ENCODE measurements at places on chromosomes 4 and X.

DNA sequence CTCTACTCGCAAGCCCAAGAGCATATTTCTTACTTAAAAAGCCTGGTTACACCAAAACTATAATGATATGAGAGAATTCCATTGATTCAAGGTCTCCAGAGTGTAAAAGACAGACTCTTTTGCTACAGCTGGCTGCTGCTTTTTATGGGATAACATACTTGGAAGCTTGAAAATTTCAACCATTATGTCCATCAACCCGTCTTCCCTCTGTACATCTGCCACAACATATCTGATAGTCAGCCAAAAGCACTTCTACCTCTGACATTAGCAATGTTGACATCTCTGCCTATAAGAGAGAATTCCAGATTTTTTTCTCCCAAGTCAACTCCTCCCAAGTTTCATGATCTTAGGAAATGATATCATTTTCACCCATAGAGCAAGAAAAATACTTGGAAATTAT lies 54.4 kb upstream of the IQCM start:
- no peak for DNase-seq

DNA sequence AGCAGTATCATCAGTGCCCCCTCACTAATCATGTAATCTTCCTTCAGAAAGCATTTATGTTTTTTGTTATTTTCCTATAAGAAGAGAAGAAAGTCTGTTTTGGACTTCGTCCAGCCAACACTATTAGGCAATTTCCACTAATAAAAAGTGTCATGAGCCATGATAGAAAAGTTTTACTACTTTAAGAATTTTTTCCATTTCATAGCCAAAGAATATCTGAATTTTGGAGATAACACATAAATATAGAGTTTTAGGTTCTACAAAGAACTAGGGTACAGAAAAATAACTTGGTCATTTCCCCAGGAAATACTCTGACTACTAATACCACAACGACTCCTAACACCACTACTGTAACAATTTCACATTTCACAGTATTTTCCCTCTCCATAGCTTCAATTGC lies 41.8 kb upstream of the VEGFC start:
- DNase-seq: no peak

DNA sequence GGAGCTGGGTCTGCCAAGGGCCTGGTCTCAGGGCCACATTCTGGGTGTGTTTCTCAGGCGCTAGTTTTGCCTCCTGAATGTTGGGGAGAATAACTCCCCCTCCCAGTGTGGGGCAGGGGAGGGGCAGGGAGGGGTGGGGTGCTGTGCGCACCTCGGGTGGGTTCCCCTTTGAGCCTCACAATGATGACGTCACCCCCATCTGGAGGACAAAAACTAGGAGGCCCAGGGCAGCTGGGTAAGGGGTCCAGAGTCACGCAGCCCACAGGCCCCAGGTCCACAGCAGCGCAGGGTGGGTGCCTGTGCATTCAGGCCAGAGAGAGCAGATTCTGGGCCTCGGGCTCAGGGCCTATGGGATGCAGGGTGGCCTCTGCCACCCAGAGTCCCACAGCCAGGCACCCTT lies 23.7 kb upstream of the HMX1 start:
- no peak for DNase-seq

DNA sequence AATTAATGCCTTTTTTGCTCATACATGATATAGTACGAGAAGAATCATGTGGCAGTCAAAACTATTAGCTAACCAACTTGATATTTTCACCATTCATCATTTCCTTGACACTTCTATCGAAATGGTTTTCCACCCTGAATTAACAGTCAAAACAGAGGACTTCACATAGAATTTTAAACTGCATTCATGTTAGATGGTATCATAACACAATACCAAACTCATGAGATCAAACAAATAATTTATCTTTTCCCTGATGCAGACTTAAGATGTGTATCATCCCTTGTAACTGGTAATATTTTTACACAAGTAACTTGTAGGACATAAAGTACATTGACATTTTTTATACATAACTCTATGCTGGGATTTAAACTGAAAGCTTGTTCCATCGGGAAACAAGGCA lies 18.2 kb upstream of the ANTXR2 start:
- no peak for DNase-seq

DNA sequence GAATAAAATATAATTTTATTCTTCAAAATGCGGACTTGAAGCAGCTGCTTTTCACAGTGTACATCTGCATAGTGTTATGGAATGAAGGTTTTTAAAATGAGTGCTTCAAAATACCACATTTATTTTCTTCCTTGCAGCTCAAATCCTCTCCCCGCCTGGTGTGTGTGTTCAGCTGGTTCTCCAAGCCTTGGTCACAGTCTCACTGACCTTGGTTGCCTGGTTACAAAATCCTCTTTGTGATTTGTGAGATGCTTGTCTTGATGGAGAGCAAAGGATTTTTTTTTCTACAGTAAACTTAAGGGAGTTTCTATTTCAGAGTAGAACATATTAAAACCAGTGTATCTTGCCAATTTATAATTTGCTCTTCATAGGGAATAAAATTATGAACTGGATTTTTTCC lies 139.2 kb downstream of the PCDH18 start:
- no peak for DNase-seq

GRCh38 chr4:1711055-1711570 lies 1.0 kb downstream of the SLBP start:
- no peak for DNase-seq

GRCh38 chr4:56215901-56216300 lies 171.4 kb downstream of the AASDH start:
- no peak for DNase-seq

DNA sequence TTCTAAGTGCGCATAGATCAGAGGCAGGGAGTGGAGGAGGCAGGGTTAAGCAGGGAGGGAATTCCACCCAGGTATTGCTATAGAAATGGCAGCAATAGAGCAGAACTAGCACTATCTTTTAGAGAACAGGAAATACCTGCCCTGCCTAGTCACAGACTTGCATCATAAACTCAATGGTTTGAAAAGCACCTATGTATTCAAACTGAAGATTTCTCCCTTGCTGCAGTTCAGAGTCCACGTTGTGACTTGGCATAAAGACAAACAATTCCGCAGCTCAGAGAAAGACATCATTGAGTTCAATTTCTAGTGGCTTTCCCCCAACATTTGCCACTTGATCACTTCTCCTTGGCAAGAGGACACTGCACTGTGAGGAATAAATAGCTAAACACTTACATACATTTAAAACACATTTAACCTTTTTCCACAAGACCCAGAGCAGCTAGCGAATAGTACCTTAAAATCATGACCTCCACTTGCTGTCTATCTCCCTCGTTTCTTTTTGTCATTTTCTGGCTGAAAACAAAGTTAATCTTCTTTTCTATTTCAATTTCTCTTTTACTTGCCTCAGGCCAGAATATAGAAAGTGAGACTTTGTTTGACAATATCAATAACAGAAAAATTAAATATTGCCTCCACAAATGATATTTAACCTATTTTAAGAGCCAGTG lies 42.4 kb downstream of the SLC7A11 start:
- DNase-seq: no peak

DNA sequence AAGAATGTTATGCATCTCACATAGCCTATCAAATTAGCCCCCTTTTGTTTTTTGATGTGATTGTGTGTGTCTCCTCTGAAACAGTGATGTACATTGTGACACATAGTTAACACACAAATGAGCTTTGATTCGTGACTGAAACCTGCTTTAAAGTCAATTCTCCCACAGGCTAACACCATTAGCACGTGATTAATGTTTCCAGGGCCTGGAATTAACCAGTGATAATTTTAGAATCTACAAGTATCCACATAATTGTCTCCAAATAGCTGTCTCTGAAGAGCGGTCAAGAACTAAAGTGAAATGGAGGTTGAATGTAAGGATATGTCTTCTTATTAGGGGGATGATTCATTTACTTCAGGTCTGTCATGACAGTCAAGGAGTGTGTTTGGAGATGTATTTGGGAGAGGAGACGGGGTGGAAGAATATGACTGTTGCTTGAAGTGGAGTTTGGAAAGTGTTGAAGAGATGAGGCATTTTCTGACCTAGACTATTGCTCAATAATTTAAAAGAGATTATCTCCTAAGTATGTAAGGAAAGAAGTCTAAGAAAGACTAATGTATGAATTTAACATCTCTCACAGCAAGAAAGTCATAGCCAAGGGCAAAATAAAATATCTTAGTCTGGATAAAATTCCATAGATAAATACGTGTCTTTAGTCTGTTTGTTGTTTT lies 13.7 kb upstream of the RASGEF1B start:
- DNase-seq: no peak

GRCh38 chr4:25703731-25704388 lies 48.2 kb downstream of the SLC34A2 start:
- no peak for DNase-seq

- no peak for DNase-seq
Measured at GRCh38 chr4:82948647-82949204, 48.2 kb downstream of the THAP9 start.

DNA sequence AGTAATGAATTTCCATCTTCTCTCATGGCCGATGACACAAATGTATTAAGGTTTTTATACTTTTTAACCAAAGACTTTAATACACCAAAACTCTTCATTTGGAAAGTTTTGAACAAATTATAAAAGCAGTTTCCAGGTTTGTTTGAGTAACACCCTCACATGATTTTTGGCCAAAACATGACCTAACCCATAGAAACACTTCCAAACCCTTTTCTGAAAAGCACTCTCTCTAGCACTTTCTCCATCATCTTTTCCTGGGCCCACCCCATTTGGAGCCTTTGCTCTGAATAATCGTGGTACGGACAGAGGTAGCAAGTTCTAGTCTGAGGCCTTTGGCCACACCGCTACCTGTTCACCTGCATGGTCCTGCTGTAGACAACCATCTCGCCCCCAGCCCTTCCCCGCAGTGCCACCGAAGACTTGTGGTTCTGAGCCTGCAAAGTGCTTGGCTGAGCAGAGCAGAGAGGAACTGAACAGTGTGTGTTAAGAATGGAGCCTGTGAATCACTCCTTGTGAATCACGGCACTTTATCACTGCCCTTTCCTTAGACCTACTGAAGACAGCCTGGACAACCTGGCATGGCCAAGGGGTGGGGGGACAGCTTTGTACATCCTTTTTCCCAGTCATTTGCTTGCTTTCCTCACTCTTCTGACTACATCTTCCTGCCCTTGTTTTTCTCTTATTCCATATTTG lies 181.8 kb downstream of the PTTG2 start:
- DNase-seq: no peak

DNA sequence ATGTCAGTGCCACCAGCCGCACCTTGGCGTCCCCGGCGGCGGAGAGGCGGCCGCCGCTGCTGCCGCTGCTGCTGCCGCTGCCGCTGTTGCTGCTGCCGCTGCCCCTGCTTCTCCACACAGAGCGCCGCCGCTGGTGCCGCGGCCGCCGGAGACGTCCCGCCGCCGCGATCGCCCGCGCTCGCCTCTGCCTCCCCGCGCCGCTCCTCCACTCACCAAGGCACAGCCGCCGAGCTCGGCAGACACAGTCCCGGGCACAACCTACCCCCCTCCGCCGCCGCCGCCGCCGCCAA lies at the start of gene PPP3CA:
Gene PPP3CA, minus strand, starts transcription at position 260 of the 290 bp plus-strand sequence.
- no peak for DNase-seq

DNA sequence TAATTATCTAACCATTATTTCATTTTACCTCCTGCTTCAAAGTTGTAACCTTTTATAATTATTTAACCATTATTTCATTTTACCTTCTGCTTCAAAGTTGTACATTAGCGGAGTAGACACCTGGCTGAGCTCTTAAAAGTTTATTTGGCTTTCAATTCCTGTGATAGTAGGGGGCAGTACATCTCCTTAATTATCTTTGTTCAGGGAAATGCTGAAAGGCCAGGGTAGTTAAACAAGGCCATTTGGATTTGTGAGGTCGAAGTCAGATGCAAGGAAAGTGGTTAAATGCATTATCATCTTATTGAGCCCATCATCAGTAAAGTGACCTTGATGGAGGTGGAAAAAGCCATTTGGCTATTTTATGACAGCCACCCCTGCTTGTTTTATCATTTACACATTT lies 210.6 kb downstream of the TENM3 start:
- DNase-seq: no peak

DNA sequence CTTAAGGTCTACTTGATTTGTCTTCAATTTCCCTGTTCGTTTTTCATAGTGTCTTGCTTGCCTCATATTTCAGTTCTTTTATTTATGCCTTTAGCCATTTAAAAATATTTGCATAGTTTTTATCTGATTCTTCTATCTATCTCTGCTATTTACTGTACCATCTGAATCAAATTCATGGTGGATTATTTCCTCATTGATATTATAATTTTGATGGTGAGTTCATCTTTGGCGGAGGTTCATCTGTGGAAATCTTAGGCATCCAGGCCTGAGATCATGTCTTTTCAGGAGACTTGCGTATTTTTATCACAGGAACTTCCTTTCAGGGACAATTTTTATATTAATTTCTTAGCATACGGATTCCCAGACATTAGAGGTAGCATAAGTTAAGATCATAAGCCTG lies 275.2 kb downstream of the STPG2 start:
- no peak for DNase-seq

DNA sequence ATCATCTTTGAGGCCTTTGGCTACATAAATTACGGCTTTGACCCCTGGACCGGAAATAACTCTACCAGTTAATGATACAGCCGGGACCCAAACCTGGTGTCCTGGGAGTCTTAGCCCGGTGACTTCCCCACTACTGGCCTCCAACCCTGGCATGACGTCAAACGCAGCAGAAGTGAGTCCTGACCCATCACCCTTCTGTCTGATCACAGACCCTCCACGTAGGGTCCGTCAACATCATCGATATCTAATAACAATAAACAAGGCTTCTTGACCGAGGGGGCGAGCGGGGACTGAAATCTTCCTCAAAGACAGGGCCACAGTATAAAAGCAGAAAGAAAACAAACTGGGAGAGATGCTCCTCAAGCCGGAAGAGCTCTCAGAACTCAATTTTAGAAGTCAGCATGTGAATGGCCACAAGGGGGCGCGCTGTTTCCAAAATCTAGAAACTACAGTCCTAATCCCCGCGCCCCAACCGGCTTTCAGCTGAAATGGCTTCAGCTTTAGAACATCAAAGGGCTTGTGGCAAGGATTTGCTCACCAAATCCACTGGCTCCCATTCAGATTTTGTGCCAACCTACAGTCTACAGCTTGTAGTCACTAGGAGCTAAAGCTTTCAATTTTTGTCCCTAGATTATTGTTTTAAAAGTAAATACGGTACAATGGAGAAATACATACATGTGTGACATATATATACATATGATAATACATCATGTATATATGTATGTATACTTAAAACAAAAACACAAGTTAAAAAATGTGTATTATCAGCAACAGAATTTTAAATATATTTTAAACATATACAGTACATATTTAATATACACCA lies 46.4 kb upstream of the ENPP6 start:
- DNase-seq: peak; percentile 91

GRCh38 chr4:143432258-143432591 lies 81.3 kb upstream of the SMARCA5 start:
- no peak for DNase-seq

GRCh38 chr4:185809121-185809520 lies 2.9 kb downstream of the SORBS2 start:
- no peak for DNase-seq

GRCh38 chr4:119512398-119512797 lies 116.2 kb downstream of the PDE5A start:
- no peak for DNase-seq

GRCh38 chrX:18617407-18617750 lies 54.5 kb downstream of the RS1 start:
- DNase-seq: no peak

GRCh38 chr4:105182211-105182610 lies 35.5 kb downstream of the TET2 start:
- no peak for DNase-seq

GRCh38 chr4:35772291-35772690 lies 472.0 kb downstream of the ARAP2 start:
- no peak for DNase-seq

- DNase-seq: no peak
Measured at GRCh38 chr4:77385124-77385969, 220.3 kb upstream of the CXCL13 start.
